ENCODE measurements at places on chromosomes 1 and 21.

DNA sequence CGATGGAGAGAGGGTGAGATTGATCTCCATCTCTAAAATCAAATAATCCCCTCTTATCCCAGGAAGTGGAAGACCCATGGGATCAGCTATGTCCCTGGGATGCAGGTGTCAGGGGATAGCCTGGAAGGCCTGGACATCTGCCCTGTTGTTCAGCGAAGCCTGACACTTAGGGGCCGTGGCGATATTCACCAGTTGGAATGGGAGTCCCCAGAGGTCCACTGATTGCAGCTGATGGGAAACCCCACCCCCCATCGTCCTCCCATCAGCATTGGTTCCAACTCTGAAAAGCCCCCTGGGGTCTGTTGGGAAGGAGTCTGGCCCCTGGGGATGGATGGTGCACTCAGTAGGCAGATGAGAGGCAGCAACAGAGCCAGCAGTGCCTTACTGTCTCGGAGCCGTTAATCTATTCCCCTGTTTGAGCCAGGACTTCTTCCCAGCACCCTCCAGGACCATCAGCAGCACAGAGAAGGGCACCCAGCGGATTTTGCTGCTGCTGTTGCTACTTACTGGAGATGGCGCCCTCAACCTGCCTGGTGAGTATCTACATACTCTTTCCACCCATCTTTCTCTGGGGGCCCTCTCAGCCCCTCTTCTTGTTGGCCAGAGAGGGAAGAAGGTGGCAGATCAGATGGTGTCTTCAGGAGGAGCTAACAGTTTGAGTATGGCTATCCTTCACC is 13.4 kb downstream of the CATSPER4 start:
- DNase-seq: peak; percentile 16

GRCh38 chr1:212461916-212462660 is 29.4 kb downstream of the NENF start:
- no peak for DNase-seq

- DNase-seq: no peak
Measured at GRCh38 chr21:16402752-16403151, 673.0 kb downstream of the USP25 start.

GRCh38 chr1:153942766-153943549 is 3.6 kb downstream of the DENND4B start:
- DNase-seq: no peak

- DNase-seq: no peak
Measured at GRCh38 chr1:51238034-51238403, 1.9 kb downstream of the RNF11 start.

GRCh38 chr1:9435153-9435636 is 104.1 kb upstream of the SLC25A33 start:
- no peak for DNase-seq

DNA sequence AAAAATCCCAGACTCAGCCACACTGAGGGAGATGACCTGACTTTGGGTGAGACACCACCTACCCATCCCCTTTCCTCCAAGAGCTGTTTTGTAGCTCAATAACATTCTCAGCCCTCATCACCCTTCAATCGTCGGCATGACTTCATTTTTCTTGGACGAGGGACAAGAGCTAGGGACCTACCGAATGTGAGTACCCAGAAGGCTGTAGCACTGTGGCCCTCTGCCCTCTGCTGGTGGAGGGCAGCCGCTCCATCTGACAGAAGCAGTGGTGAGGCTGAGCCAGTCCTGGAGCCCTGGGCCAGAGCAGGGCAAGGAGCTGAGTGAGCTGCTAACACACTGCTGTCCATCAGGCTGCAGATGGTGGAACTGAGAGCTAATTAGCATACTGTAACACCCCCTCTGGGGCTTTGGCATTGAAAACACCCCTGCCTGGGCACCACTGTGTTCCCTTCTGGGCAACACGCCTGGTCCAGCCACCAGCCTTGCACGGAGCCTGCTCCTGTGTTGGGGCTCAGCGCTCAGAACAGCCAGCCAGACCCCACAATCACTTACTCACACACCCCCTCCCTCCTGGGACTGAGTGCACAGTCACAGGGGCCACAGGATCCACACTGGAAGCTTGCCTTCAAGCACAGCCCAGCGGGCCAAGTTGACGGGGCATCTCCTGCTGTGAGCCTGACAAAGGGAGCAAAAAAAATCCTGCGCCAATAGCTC is 18.3 kb upstream of the ALPL start:
- DNase-seq: peak; percentile 64

DNA sequence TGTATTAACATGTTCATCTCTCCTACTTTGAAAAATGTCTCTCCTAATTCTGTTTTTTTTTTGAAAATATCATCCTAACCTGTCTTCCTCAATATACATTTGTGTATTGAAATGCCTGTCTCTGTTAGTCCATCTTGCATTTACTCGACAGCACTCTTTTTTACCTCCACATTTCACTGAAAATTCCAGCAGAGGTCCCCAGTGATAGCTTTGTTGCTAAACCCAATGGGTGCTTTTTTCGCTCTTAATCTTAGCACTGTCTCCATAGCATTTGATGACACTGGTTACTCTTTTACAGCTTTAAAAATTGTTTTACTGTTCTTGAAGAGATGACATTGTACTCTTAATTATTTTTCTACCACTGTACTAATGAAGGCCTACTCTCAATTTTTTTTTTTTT is 10.8 kb downstream of the OSBPL9 start:
- DNase-seq: peak; percentile 57

- no peak for DNase-seq
Measured at GRCh38 chr1:53468374-53468773, 9.2 kb downstream of the DMRTB1 start.

GRCh38 chr1:212482637-212483441 is 50.1 kb downstream of the NENF start:
- DNase-seq: peak; percentile 92

DNA sequence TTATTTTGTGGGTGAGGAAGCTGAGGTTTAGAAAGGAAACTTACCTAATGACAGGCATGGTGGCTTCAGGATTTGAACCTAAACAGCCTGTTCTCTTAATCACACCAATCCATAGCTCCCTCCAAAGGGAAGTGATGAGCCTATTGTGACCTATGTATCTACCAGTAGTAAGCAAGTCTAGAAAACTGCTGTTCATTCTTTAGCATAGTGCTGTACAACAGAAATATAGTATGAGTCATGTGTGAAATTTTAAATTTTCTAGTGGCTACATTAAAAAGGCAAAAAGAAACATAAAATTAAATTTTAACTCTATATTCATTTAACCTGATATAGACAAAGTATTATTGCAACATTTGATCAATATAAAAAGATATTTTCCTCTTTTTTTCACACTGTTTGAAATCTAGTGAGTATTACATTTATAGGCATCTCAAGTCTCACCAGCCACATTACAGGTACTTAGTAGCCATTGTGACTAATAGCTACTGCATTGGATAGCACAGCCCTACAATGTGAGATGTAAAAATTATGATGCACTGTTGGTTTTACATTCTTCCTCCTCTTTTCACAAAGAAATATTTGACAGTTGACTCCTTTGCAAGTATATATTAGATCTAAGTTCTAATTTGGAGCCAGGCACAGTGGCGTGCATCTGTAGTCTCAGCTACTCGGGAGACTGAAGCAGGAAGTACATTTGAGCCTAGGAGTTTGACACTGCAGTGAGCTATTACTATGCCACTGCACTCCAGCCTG is 16.6 kb downstream of the IPO9 start:
- DNase-seq: peak; percentile 15

DNA sequence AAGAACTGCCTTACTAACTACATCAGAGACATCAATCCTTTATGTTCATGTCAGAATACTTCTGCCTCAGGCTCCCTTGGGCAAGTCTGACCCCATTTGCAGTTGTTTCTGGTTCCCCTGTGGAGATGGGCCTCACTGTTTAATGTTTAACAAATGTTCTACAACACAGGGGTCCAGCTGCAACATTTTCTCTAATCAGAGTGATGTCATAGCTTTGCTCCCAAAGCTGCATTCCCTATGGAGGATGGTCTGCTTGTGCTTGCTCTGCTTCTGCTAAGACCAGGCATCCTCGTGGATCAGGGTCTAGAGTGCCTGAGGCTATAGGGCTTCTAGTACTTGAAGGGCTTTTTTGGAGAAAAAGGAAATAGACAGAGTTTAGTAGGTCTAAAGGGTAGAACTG is 1071.2 kb downstream of the TTLL7 start:
- DNase-seq: no peak

DNA sequence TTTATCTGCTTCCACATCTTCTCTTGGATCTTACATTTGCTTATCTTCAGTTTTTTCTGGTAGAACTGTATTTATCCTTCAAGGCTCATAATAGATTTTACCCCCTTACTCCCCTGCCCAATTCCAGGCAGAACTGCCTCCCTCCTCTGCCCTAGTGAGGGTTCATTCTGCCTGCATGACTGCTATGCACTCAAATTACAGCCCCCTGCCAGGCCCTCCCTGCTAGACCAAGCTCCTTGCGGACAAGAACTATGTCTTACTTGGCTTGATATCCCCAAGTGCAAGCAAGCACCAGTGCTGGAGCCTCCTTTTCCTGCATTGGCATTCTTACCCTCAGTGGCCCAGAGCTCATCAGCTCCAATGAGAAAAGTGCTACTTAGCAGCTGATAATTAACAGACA is 18.1 kb downstream of the MAPKAPK2 start:
- DNase-seq: no peak

DNA sequence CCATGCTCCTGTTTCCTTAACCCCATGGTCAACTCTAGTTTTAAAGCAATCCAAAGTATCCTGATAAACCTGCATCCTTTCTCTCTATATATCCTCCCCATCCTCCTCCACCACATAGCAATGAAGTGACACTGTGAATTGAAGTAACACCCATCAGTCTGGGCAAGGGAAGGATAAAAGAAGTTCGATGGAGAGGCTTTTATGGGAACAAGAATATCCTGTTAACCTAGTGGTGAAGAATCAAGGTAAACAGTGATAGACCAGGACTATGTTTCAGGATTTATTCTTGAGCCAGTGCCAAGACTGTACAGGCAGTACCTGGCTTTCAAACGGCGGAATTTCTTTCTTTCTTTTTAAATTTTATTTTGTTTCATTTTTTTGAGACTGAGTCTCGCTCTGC is 17.6 kb downstream of the RABIF start:
- no peak for DNase-seq

- DNase-seq: peak; percentile 58
Measured at GRCh38 chr1:234778221-234779159, 168.5 kb upstream of the IRF2BP2 start.

DNA sequence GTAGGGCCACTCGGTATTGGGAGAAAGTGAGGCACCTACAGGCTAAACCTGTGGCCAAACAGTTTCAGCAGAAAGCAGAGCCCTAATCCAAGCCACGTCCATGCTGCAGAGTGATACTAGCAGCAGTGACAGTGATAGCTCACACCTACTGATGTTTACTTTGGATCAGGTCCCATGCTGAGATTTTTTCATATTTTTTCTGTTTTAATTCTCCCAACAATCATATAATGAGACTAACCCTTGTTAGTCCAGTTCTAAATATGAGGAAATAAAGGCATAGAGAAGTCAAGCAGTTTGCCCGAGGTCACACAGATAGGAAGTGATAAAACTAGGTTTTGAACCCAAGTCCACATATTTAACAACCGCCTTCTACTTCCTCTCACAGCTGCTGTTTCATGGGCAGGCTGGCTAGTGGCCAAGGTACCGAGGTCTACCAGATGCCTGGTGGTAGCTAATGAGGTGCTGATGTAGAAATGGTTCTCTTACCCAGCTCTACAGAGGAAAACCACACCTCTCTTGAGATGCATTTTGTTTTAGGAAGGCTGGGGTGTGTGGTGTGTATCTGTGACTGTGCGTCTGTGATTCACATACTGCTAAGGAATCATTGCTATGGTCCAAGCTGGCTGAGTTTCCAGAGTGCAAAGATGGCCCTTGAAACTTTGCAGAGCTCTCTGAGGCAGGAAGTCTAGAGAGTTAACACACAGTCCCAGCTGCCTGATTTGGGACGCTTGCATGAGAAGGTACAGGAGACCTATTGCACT is 80.3 kb upstream of the ARTN start:
- peak; percentile 74 for DNase-seq

DNA sequence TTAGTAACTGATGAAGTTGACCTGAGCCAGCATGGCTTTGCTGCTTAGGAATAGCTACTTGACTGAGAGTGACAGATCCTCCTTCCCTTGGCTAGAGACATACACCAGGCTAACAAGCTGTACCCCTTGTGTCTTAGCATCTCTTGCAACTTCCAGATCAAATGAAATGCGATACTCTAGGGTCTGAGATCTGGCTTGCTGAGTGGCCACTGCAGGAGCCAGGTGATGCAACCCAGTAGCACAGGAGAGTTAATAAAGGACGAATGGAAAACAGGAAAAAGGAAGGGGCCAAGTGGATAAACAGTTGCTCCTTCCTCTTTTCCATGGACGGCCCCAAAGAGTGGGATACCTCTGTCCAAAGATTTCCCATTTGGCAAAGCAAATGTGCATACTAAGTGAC is 38.2 kb downstream of the ASTN1 start:
- DNase-seq: no peak

- no peak for DNase-seq
Measured at GRCh38 chr1:115430441-115431158, 92.6 kb upstream of the NGF start.

- peak; percentile 82 for DNase-seq
Measured at GRCh38 chr1:36160949-36161485, 5.1 kb downstream of the MAP7D1 start.

DNA sequence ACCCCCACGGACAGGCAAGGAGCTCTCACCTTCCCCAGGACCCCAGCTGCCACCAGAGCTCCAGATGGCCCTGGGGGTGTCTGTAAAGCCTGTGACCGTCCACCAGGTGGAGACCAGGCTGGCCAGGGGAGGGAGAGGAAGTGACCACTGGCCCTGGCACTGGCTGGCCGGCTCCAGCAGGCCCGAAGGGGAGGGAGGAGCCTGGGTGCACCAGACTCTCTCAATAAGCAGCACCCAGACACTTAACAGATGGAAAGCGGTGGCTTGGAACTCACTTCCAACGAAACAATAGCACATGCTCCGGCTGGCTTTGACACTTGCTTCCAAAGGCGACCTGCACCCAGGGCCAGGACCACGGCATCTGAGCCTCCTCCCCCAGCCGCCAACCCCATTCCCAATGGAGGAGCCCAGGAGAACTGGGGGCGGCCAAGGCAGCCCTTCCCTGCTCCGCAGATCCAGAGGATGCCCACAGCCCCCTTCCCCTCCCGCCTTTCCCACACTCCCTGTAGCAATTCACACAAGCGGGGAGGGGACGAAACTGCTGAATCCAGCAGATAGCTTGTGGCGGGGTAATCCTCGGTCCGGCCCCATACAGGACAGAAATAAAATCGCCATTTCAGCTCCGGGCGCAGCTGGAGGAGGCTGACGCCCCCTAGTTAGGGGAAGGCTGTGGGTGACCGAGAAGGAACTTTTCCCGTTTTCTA is 742 bp upstream of the PDE9A start:
- DNase-seq: peak; percentile 59

- no peak for DNase-seq
Measured at GRCh38 chr21:44399955-44400790, 46.8 kb downstream of the TRPM2 start.

- DNase-seq: no peak
Measured at GRCh38 chr1:47669081-47669585, 231.3 kb downstream of the FOXD2 start.

- DNase-seq: no peak
Measured at GRCh38 chr1:157523774-157524493, 28.4 kb downstream of the FCRL5 start.

- DNase-seq: peak; percentile 42
Measured at GRCh38 chr1:156276966-156277381, 5.7 kb downstream of the SMG5 start.

GRCh38 chr1:2448098-2448445 is 28.0 kb upstream of the PLCH2 start:
- DNase-seq: no peak

Measured in suppressor macrophage (primary cell).